ENCODE measurements at places on chromosomes 1 and 21. TPM values are rescaled to one million over a fixed set of nuclear protein-coding genes. Genes with fewer than 3 reads are reported as not detected.

GRCh38 chr1:2119886-2120285 is 69.7 kb downstream of the PRKCZ start:
- no peak for DNase-seq
- no peaks in the 10 kb centered on the region for H3K36me3 ChIP-seq
- H3K27me3 ChIP-seq = no peaks in the 10 kb centered on the region
- no peak overlapping the region for H3K27ac ChIP-seq

DNA sequence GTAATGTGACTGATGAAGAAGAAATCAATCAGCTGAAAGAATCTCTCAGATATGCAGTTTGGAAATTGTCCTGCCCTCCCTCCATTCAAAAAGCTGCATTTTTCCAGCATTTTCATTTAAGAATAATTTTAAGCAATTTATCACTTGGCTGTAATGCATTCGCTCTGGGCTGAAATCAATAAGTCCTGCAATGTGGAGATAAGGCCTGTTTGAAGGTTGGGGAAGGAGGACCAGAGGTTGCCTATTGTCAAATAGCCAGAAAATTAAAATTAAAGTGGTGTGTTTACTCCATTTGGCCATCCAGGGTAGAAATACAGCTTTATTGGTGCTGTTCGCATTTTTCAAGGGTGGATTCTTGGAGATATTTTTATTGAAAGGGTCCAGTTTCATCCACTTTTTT is 187.6 kb upstream of the NFIA start:
- peaks cover 3% of the 10 kb centered on the region for H3K4me1 ChIP-seq
- H3K27me3 ChIP-seq = no peaks in the 10 kb centered on the region
- H3K4me3 ChIP-seq = no peak overlapping the region
- no peak for DNase-seq
- H3K27ac ChIP-seq = no peak overlapping the region

DNA sequence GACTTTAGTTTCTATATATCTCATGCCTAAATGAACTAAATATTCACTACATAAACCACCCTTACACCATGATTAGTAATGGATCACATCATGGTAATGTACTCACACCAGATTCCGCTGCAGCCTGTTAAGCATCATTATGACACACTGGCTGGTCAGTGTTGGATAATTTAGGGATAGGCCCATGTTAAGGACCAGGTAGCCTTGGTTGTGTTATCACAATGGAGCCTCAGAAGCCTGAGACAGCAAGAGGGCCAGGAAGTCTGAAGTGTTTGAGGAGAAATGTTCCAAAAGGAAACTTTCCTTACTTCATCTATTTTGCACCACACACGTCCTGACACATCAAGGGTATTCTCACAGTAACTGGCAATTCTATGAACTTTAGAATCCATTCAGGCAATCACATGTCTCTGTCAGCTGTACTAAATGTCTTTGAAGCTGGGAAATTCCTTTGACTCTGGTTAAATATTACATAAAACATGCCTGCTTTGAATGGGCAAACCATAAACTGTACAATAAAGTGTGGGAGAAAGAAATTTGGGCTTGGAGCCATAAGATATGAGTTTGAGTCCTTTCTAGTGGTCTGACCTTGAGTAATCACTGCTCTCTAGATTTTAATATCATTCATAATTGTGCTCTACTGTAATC is 105.3 kb upstream of the DPT start:
- DNase-seq = no peak
- H3K27ac ChIP-seq = no peak overlapping the region
- no peaks in the 10 kb centered on the region for H3K27me3 ChIP-seq

- DNase-seq = no peak
- H3K27ac ChIP-seq = no peak overlapping the region
- H3K4me1 ChIP-seq = peaks cover 8% of the 10 kb centered on the region
- H3K36me3 ChIP-seq = no peaks in the 10 kb centered on the region
- no peak overlapping the region for H3K4me3 ChIP-seq
These were observed 21.2 kb upstream of the ADAR start for GRCh38 chr1:154629061-154629674.

RAB7B gene
- total RNA-seq = 2.5 TPM

DNA sequence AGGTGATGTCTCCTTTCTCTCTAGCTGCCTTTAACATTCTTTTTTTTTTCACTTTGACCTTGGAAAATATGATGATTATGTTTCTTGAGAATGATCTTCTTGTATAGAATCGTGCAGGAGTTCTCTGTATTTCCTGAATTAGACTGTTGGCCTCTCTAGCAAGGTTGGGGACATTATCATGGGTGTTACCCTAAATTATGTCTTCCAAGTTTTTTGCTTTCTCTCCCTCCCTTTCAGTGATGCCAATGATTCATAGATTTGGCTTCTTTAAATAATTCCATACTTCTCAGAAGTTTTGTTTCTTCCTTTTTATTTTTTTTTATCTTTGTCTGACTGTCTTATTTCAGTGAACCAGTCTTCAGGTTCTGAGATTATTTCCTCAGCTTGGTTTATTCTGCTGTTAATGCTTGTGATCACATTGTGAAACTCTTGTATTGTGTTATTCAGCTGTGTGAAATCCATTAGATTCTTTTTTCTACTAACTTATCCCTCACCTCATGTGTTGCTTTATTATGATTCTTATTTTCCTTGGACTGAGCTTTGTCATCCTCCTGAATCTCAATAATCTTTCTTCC is 268.4 kb upstream of the NRIP1 start:
- H3K27me3 ChIP-seq = no peaks in the 10 kb centered on the region
- no peak overlapping the region for H3K4me3 ChIP-seq
- H3K27ac ChIP-seq = no peak overlapping the region
- no peak for DNase-seq

DNA sequence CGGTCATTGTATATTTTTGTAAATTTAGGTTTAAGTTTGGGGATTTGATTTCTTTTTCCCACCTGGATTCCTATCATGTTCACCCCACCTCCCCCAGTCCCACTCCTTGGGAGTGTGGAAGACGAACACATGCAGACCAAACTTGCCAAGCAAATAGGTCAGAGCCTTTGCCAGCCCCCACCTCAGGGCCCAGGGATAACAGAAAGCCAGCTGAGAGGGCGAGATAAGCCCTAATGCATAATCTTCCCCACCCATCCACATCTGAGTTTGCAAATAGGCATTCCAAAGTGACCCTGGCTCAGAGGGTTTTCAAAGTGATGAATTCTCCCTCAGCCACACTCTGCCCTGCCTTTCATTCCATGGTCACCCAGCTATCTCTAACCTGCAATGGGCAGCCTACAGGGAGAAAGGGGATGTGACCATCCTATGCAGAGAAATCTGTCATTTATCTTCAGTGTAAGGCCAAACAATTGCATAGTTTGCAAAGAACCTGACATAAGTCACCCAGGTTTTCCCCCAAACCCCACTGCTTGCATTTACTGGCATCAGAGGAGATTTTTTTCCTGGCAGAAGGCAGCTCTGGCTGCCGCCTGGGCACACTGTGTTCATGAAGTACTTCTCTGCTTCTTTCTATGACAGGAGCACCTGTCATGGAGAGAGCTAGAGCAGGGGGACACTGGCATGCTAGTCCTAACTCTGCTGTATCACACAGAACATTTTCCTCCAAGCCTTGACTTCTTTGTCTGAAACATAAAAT is 69.0 kb upstream of the NFIA start:
- H3K27me3 ChIP-seq = no peaks in the 10 kb centered on the region
- H3K4me3 ChIP-seq = no peak overlapping the region
- peak overlapping the region; percentile 77 for H3K27ac ChIP-seq
- H3K4me1 ChIP-seq = peaks cover 10% of the 10 kb centered on the region
- no peak for DNase-seq

- no peaks in the 10 kb centered on the region for H3K27me3 ChIP-seq
- H3K27ac ChIP-seq = no peak overlapping the region
- no peak for DNase-seq
- H3K4me3 ChIP-seq = no peak overlapping the region
These were observed 37.4 kb downstream of the SMYD2 start for GRCh38 chr1:214318356-214318755.

DNA sequence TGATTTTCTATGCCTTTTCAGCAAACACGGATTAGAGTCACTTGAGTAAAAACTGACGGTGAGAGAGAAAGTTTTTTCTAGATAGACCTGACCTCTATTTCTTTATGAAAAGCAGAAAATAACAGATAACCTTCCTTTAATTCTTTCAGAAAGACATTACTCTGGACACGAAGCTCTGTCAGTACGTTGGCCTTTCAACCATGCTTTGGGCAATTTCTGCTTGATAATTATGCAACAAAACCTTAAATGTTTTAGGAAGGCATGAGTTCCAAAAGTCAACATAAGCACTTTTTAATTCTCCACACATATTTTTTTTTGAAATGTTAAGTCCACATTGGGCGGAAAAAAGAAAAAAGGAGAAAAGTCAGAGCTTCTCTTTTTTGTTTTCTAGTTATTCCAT is 137.8 kb downstream of the AKT3 start:
- no peaks in the 10 kb centered on the region for H3K36me3 ChIP-seq
- peaks cover 21% of the 10 kb centered on the region for H3K4me1 ChIP-seq
- no peak overlapping the region for H3K4me3 ChIP-seq
- H3K27ac ChIP-seq = no peak overlapping the region
- no peak for DNase-seq

ASPM gene
- 2.1 TPM for total RNA-seq

- H3K4me3 ChIP-seq = no peak overlapping the region
- no peaks in the 10 kb centered on the region for H3K36me3 ChIP-seq
- peaks cover 15% of the 10 kb centered on the region for H3K4me1 ChIP-seq
- no peaks in the 10 kb centered on the region for H3K27me3 ChIP-seq
- DNase-seq = no peak
These were observed 1.3 kb upstream of the LDLRAP1 start for GRCh38 chr1:25541889-25542658.

ARTN gene
- total RNA-seq = 6.1 TPM

- DNase-seq = no peak
- H3K4me3 ChIP-seq = no peak overlapping the region
- H3K27me3 ChIP-seq = no peaks in the 10 kb centered on the region
- H3K4me1 ChIP-seq = no peaks in the 10 kb centered on the region
These were observed 183.2 kb downstream of the DNM3 start for GRCh38 chr1:172024516-172024915.

- no peak overlapping the region for H3K27ac ChIP-seq
- H3K27me3 ChIP-seq = no peaks in the 10 kb centered on the region
- DNase-seq = no peak
These were observed 48.0 kb downstream of the MRPL37 start for GRCh38 chr1:54247863-54248515.

C1orf53 gene
- total RNA-seq = not detected

TMEM200B gene
- total RNA-seq = 20.8 TPM

TMEM54 gene
- total RNA-seq = 28.1 TPM

MFAP2 gene
- total RNA-seq = 62.2 TPM

DNA sequence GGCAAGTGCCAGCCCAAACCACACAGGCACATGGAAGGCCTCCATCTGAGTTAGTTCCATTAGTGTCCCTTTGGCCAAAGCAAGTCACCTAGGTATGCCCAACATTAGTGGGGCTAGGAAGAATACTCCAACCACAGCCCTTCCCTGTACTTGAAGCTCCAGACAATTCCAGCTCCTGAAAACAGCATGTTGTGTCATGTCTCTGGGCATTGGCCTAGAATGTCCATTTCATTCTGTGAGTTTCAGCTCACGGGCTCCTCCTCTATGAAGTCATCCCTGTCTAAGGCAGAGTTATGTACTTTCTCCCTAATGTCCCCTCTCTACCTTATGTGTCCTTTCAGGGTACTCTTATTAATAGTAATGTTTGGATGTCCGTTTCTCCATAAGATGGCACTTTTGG is 96.5 kb upstream of the SPATA6 start:
- H3K27me3 ChIP-seq = no peaks in the 10 kb centered on the region
- DNase-seq = no peak
- H3K4me1 ChIP-seq = no peaks in the 10 kb centered on the region
- H3K4me3 ChIP-seq = no peak overlapping the region

DNA sequence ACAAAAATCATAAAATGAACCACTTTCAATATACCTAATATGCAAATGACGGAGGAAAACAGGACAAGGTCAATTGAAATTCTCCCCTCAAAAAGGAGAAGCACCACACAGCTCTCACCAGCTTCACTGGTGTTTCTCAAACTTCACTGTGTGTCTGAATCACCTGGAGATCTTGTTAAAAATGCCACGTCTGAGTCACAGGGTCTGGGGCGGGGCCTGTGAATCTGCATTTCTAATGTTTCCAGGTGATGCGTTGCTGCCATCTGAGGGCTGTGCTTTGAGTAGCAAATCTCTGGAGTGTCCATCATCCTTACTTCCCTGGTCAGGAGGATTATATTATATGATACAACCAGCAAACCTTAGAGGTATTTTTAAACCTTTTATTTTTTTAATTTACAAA is 9.0 kb downstream of the CLDN19 start:
- no peaks in the 10 kb centered on the region for H3K36me3 ChIP-seq
- no peak for DNase-seq
- no peak overlapping the region for H3K4me3 ChIP-seq

GRCh38 chr1:24349891-24350290 is 30.7 kb downstream of the GRHL3 start:
- H3K36me3 ChIP-seq = no peaks in the 10 kb centered on the region
- no peak overlapping the region for H3K4me3 ChIP-seq
- H3K27ac ChIP-seq = no peak overlapping the region
- DNase-seq = no peak
- no peaks in the 10 kb centered on the region for H3K27me3 ChIP-seq

- DNase-seq = no peak
- H3K27me3 ChIP-seq = no peaks in the 10 kb centered on the region
- peaks cover 44% of the 10 kb centered on the region for H3K4me1 ChIP-seq
- H3K4me3 ChIP-seq = no peak overlapping the region
- peak overlapping the region; percentile 84 for H3K27ac ChIP-seq
These were observed 49.9 kb upstream of the TRABD2B start for GRCh38 chr1:48047116-48047515.

DNA sequence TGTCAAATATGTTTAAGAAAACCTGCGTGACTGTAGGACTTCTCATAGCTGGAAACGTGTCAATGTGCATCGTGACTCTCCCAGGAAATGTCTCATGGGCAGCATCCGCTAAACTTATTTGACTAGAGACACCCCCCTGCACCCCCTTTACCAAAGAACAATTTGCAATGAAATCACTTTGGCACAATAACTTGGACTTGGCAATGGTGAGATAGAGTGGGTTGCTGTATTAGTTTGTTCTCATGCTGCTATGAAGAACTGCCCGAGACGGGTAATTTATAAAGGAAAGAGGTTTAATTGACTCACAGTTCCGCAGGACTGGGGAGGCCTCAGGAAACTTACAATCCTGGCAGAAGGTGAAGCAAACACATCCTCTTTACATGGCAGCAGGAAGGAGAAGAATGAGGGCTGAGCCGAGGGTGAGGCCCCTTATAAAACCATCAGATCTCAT is 13.8 kb downstream of the CLDN14 start:
- H3K27ac ChIP-seq = no peak overlapping the region
- H3K36me3 ChIP-seq = no peaks in the 10 kb centered on the region
- H3K4me3 ChIP-seq = no peak overlapping the region

SIPA1L2 gene
- total RNA-seq = 20.4 TPM
